ENCODE measurements at places on chromosomes 5 and 9.

DNA sequence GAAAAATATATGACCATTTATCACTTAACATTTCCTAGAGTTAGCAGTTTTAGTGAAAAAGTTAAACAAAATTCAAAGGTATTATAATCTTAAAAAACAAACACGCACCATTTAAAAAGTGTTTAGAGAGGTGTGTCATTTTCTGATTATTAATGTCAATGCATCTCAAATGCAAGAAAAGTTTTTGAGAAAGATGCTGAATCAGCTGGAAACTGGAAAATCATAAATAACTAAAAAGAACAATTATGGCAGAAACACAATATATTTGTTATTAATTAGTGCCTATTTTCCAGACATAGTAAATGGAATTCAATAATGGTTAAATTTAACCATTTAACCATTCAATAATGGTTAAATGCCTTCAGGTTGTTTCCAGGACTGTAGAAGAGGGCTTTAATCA is 64.9 kb downstream of the RICTOR start:
- no peak for DNase-seq

DNA sequence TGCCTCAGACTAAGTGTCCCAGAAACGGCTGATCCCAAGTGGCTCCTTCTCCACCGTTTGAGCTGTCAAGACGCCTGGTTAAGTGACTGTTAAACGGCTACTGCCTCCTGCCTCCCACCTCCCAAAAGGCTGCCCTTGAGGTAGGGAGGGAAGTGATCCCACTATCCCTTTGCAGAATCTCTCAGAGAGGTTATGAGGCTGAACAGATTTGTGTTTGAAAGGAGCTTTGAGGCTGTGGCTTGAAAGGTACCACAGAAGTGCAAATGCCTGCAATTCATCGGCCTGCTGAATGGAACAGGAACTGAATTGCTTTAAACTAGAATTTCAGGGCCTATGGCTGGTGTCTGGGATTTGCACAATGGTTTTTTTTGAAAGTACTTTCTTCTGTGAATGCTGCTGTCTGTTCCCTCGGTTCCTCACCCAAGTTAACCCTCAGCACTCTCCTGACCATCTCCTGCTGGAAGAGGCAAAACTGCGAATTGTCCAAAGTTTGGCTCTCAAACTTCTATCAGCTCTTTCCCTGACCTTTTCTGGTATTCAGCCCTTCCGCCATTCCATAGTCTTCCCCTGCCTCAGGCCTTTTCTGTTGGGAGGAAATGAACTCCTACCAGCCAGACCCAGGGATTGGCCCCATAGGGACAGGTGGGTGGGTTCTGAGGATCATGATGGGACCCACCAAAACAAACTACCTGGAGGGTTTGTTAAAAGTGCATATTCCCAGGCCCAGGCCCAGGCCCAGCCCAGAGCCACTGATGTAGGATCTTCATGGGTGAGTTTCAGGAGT is 453.3 kb downstream of the KDM4C start:
- no peak for DNase-seq

DNA sequence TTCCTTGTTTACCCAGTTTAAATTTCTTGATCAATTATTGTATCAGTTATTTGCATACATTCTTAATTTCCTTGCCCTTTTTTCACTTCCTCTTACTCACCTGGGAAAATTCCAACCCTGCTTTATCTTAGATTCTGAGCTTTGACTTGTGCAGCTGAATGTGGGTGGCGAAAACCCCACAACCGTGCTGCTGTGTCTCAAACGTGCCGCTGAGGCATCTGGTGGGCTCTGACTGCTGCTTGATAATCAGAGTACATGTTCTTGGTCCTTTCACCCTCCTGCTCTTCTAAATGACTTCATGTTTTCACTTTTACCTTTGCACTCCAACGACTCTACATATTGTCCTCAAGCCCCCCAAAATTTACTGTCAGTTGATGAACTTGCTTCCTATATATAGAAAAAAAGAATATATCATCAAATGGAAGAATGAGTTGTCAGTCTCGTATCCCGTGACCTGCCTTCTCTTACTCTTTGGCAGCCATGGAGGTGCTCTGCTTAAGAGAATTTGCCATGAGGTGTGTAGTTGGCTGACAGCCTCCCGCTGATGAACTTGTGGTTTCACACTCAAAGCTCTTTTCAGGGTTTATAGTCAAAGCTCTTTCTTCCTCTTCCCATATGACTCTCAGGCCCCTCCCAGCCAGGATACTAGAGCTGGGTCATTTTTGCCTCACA is 14.0 kb upstream of the JAK2 start:
- DNase-seq = no peak

DNA sequence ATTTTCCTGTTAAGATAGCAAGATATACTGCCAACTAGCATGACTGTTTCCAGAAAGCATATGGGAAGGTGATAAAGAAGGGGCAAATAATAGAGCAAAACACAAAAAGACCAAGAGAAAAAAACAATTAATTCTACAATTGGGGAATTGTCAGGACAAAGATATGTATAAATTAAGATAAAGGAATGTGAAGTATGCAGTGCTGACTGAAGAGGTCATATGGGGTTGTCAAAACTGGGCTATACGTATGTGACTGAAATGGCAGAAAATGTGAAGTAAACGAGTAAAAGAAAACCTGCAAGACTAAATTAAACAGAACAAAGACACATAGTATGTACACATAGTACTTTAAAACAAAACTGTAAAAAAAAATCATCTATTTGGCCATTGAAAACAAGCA is 222.3 kb downstream of the ARL15 start:
- no peak for DNase-seq

- no peak for DNase-seq
These were observed 55.1 kb upstream of the DMRT1 start for GRCh38 chr9:786405-786804.

DNA sequence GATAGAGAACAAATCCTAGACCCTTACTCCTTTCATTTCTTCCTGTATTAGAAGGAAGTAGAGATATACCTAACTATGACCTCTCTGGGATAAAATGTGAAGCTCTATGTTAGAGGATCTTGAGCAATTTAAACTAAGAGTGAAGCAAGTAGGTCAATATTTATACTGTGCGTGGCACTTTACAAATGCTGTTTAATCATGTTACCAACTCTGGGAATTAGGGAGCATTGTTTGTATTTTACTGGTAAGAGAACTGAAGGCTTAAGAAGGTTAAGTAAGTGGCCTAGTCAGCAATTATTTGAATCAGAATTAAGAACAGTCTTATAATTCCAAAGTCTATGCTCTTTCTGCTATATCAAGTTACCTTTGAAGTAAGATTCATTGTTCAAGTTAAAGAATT is 12.0 kb downstream of the TNC start:
- DNase-seq = no peak

DNA sequence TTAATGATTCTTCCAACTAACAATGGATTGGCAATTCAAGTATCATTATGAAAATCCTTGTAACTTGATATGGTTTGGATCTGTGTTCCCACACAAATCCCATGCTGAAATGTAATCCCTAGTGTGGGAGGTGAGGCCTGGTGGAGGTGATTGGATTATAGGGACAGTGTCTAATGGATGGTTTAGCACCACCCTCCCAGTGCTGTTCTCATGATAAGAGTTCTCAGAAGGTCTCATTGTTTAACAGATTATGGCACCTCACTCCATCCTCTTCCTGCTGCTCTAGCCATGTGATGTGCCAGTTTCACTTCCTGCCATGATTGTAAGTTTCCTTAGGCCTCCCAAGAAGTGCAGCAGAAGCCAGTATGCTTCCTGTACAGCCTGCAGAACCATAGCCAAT is 1116.2 kb upstream of the EDIL3 start:
- no peak for DNase-seq

DNA sequence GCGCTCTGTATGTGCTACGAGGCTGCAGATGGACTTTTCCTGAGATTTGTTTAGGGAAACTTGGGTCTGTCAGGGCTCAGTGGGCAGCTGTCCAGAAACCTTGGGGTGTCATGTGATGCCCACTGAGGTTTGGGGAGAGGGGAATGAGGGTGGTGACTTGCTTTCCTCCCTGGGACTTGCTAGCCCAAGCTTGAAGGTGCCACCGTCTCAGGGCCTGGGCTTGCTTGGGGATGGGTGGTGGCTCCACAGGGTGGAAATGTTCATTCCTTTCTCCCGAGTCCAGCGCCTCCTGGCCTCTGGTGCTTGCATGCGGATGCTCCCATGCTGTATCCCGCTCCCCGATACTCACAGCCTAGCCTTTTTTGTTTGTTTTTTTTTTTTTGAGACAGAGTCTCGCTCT is 33.3 kb downstream of the ZNF618 start:
- DNase-seq = no peak

GRCh38 chr5:154449786-154450185 is 4.0 kb downstream of the SAP30L start:
- DNase-seq = no peak

DNA sequence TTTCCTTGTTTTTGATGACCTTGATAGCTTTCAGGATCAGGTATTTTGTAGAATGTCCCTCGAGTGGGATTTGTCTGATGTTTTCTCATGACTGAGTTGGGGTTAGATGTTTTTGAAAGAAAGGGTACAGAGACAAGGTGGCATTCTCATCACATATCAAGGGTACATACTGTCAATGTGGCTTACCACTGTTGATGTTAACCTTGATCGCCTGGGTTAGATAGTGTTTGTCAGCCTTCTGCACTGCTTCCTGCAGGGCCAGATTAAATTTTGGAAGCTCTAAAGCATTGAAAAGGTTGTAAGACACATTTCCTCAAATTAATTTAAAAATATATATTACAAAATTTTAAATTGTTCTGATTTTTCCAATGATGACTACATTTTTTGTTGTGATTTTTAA is 287.4 kb upstream of the ACTBL2 start:
- no peak for DNase-seq

DNA sequence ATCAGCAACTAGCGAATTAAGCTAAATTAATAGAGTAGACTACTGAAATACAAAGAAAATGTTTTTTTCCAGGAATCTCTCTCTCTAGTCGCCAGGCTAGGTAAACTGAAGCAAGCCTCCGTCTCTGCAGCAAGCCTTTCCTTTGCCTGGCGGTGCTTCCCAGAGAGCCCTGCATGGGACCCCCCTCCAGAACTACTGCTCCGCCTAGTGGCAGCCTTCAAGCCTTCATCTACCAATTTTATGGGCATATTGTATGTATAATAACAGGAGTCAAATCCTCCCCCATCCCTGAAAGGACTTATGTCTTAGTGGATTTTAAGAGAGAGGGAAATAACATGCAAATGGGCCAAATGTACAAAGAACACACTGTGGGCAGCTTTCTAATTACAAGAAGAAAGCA is 241.9 kb downstream of the SAXO1 start:
- DNase-seq = no peak

GRCh38 chr5:151081431-151082281 is 822 bp upstream of the TNIP1 start:
- DNase-seq = no peak

GRCh38 chr9:76419782-76420380 is 25.7 kb upstream of the RFK start:
- DNase-seq = no peak

DNA sequence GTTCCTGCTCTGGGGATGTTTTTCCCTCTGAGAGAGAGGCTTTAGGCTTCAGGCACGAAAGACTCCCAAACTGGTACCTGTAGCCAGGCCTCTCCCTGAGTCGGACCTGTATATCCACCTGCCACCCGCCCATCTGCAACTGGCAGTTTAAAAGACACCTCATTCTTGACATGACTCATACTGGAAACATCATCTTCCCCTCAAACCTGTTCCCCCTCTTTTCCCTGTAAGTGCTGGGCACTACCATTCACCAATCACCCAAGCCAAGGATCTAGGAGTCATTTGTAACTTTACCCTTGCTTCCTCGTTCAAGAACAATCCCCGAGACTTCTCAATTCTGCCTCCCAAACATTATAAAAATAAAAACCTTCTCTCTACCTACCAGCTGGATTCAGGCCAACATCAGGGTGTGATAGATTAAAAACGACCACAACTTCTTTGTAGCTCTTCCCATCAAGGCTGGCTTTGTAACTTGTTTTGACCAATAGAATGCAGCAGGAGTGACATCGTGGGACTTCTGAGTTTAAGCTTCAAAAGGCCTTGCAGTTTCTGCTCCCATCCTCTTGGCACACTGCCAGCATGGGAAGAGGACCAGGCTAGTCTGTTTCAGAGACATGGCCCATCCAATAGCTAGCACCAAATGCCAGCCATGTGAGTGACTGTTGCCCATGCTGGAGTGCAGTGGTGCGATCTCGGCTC is 1.8 kb upstream of the WDR31 start:
- no peak for DNase-seq

- no peak for DNase-seq
These were observed 92.1 kb upstream of the IL12B start for GRCh38 chr5:159422361-159422760.

DNA sequence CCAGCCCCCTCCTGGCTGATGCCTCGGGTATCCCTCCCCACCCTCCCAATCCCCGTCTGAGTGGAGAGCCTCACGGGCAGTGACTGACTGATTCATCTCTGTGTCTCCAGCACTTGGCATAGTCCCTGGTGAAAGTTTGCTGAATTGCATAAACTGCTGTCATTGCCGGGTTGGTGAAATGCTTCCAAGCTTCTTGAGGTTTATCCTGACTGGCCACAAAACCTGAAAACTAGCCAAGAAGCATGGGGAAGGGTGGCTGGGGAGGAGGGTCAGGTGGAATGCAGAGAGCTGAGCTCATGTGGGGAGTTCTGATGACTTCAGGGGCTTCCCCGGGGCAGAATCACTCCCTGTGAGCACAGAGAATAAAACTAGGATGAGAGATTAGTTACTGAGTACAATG is 56.9 kb upstream of the GGTA1 start:
- DNase-seq = no peak

DNA sequence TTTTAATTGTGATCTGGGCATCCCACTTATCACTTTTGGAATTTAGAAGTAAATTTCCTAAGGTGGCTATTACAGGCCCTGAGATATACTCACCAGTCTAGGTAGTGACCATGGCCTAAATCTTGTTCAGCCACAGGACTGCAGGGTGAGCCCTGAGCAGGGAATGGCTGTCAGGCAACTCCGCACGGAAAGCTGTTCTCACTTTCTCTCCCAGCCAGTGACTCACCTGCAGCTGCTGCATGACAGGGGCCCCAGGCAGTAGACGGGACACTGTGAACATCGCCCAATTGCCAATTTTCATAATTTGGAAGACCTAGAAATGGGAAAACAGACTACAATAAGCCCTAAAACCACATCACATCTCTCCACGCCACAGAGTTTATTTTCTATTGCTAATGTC is 69.6 kb upstream of the TAF1L start:
- no peak for DNase-seq

- DNase-seq = no peak
These were observed 34.0 kb downstream of the TNFSF15 start for GRCh38 chr9:114771889-114772288.

- DNase-seq = no peak
These were observed 175.6 kb downstream of the HSD17B3 start for GRCh38 chr9:96126321-96126881.

DNA sequence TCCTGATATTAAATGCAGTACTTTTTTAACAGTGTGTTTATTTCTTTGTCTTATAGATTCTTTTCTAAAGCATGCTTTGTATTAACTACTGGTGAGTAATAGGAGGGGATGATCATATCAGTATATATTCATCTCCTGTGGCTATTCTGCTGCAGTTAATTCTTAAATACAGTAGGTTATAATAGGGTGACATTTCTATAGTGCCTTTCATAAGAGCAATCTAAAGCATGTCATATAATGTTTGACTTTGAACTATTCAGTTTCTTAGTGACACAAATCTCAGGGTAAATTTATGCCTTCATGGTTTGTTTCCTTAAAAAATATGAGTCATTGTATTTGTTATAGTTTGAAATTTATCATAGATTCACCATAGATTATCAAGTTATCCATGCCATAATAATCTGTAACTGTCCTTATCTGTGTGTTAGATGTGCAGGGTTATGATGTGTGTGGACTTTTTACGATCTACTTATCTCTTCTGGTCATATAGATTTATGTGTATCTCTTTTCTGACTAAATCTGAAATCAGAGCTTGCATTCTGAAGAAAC is 1019.5 kb downstream of the NR2F1-AS1 start:
- no peak for DNase-seq
